ENCODE measurements at places on chromosomes 1 and 21.

- peak; percentile 76 for DNase-seq
Measured at GRCh38 chr1:178768423-178768822, 43.4 kb downstream of the RALGPS2 start.

DNA sequence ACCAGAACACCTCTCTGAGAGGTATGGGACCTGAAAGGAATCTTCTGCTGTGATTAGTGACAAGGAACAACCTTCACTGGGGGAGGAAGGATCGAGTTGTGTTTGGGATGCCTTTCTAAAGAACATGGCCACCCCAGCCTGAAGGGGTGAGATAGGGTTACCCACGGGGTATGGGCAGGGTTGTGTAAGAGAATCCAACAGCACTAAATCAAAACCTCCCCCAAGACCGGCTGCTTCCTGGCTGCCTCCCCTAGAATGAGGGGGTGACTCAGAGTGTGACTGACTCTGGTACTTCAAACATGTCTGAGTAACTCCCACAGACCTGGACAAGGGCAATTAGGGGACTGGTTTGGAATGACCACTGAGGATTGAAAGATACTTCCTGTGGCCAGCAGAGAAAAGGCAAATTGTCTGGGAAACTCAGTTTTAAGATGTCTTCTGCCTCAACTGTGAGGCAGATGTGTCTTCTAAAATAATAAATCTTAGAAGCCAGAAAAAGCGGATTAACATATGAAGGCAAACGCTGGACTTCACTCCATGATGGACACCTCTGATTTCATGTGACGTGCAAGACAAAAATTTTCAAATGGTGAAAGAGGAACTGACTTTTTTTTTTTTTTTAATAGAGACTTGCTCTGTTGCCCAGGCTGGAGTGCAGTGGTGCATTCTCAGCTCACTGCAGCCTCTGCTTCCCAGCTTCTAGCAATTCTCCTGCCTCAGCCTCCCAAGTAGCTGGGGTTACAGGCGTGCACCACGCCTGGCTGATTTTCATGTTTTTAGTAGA is 6.7 kb upstream of the PTPN14 start:
- no peak for DNase-seq

DNA sequence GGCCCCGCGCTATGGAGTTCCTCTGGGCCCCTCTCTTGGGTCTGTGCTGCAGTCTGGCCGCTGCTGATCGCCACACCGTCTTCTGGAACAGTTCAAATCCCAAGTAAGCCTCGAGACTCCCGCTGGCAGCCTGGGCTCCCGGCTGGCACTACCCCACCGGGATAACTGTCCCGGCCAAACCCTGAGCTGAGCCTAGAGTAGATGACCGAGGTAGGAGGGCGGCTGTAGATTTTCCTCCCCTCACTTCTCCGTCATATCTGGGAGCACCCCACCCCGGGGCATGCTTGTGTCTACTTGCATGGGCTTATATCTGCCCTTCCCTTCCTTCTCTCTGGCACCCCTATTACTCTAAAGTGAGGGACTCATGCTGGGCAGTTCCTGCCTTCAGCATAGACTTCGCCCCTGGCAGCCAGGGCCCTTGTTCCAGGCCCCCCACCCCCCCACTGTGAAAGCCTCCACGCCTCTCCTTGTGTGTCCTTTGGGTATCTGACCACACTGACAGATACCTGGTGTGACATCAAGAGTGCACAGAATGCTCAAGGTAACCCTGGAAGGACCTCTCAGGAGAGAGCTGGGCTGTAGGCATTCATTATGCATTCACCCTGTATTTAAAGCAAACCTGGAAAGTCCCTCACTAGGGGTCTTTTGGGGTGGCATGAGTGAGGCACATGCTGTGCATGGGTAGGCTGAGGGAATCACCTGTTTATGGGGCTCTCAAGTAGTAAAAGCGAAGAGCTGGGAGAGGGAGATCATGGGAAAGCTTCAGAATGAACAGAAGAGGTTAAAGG is 485 bp downstream of the EFNA1 start:
- no peak for DNase-seq

- DNase-seq = no peak
Measured at GRCh38 chr1:37068897-37069296, 34.6 kb upstream of the GRIK3 start.

- DNase-seq = no peak
Measured at GRCh38 chr1:7406641-7407543, 364.2 kb upstream of the VAMP3 start.

- DNase-seq = no peak
Measured at GRCh38 chr1:58824753-58825389, 41.0 kb upstream of the JUN start.

DNA sequence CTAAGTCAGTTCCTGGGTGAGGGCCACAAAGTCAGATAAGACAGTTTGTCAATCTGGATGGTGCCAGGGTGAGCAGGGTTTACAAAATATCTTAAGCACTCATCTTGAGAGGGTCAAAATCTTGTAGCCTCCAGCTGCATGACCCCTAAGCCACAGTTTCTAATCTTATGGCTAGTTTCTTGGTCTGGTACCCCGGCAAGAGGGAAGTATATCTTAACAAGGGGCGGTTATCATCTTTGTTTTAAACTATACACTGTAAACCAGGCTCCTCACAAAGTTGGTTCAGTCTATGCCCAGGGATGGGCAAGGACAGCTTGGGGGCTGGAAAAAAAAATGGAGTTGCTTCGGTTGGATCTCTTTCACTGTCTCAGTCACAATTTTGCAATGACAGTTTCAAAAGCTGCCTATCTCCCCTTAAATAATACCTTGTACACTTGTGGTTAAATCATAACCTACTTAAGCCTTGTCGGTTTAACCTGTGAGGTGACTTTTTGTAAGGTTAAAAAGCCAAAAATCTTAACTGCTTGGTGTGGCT is 7.8 kb upstream of the CD46 start:
- DNase-seq = peak; percentile 60

DNA sequence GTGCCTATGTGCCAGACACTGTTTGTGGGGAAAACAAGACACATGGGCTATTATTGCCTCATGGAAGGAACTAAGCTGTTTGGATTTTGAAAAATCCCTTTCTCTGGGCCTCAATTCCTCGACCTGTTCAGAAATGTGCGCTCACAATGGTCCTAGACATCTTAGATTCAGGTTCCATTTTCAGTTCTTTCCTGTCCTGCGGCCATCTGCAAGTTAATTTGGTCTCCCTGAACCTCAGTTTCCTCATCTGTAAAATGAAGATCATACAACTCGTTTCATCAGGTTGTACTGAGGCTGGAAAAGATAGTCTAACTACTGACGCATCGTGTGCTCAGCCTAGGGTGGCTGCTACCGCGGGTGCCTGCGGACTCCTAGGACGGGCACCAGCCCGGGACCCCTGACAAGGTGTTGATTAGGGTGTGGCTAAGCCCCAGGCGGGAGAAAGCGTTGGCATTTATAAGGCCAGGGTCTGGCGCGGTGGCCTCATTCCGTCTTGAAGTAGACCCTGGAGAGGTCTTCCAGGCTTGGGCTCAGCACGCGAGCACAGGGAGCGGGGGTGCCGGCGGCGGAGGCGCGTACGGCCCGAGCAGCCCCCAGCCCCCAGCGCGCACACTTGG is 493 bp upstream of the ELOA start:
- DNase-seq = no peak

- DNase-seq = no peak
Measured at GRCh38 chr21:27094184-27094948, 127.5 kb upstream of the ADAMTS5 start.

- no peak for DNase-seq
Measured at GRCh38 chr1:149848340-149849110, 50.8 kb upstream of the BOLA1 start.

- DNase-seq = no peak
Measured at GRCh38 chr1:207284209-207284897, 37.1 kb upstream of the CD55 start.

DNA sequence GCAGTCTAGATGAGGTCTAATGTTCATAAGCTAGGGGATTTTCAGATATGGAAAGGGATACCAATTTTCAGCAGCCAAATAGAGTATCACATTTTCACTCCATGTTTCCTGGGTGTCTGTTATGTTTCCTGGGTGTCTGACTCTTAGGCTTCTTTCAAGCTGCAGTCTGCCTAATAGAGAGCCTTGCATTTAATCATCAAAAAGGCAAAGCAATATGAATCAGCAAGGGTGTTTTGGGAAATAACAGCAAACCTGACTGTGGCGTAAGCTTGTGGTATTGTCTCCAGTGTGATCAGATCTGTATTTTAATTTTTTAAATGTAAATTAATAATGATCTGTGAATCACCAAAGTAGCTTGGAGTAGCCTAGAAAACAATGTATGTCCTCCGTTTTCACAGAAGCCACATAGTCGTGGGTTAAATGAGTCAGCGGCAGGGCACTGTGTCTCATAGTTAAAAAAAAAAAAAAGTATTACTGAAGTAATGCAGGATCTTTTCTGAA is 10.4 kb downstream of the LGALS8 start:
- peak; percentile 10 for DNase-seq

DNA sequence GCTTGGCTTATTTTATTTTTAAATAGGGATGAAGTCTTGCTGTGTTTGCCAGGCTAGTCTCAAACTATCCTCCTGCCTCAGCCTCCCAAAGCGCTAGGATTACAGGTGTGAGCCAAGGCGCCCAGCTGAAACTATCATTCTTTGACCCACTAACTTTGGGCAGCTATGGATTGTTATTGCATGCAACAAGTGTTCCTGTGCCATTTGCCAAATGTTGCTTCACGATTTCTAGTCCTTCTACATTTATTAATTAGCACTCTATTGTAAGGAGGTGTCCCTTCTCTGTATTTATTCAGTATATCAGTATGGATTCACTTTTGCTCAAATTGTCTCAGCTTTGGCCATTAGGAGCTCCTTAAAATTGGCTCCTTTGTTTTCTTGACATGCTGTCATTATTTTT is 36.4 kb downstream of the YTHDF2 start:
- DNase-seq = no peak

GRCh38 chr1:112957133-112957812 is 1.3 kb upstream of the SLC16A1 start:
- DNase-seq = peak; percentile 42

DNA sequence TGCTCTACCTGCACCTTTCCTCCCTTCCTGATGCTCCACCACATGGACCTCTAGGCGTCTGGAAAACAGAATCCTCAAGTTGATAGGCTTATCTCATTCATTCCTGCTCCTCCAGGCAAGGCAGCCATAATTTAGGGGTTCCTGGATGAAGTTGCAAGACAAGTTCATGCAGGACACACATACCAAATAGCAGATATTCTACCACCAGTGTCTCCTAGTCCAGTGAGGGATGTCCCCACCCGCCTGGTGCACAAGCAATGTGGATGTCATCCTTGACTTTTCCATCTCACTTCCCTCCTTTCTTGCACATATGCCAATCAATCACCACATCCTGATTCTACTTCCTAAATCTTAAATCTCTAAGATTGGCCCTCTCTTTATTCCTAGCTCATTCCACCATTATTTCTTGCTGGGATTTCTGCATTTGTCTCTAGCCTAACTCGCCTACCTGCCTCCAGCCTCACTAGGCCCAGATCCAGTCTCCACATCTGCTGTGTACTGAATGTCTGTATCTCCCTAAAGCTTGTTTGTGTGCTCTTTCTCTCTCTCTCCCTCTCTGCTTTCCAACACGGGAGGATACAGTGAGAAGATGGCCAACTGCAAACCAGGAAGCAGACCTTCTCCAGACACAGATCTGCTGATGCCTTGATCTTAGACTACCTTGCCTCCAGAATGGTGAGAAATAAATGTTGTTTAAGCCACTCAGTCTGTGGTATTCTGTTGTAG is 40.5 kb downstream of the CD34 start:
- no peak for DNase-seq

DNA sequence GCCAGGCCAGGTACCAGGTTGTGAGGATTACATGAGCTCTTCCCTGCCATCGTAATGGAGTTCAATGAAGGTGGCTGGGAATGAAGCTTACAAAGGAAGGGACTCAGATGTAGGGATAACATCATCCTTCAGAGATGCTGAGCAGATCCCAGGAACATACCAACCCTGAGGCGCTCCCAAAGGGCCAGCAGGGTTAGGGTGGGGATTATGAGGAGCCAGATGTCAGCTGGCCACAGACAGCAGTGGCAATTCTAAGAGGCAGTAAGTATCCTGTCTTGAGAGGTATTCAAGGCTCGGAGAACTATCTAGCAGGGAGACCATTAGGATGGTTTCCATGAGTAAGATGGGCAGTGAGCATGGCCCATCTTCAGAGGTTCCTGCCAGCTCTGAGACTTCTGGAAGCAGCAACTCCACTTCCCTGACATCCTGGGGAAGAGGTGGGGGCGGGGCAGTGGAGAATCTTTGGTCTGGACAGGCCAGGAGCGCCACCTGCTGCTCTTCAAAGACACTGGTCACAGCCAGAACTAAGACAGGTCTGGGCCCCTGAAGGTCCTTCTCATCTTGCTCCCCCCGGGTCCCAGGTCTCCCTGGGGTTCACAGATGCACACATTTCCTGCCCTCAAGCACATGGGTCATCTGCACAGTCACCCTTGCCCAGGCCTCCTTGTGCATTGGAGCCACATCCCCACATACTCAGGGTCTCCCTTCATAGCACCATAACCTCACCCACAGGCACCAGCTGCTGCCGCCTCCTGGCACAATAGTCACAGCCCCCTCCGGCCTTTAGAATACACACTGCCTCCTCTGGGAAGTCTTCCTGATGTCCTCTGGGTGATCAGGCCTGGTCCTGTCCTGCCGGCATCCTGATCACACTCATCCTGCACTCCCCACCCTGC is 2.7 kb upstream of the SDC3 start:
- peak; percentile 89 for DNase-seq

GRCh38 chr1:39655578-39656268 is 16.2 kb downstream of the NT5C1A start:
- DNase-seq = no peak

GRCh38 chr1:160206036-160206389 is 829 bp downstream of the PEA15 start:
- DNase-seq = peak; percentile 38

DNA sequence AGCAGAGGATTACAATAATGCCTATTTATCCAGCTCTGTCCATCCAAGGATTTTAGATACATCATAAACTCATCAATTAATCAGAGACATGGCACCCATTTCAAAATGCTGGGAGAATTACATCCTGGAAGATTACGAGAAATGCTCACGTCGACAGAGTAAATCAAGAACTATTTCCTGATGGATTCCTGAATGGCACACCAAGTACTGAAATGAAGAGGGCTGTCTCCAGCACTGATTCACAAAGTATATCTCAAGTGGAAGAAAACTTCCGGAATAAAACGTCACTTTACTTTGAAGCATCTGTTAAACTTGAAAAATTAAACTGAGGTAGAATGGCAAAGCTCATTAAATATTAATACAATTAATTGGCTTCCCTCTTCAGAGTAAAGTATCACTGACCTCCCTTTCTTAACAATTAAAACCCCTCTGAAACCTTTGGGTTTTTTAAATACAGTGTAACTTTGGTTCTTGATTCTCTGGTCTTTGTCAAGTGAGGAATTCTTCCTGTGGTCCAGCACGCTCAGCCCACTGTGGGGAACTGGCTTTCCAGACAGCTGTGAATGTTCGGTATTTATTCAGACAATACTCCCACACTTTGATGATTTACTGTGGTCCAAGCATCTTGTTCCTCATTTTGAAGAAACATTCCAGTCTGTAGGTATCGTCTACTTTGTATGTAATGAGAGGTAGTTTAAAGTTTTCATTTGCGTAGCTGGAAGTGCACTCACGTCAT is 288.0 kb downstream of the NFIA start:
- no peak for DNase-seq

Measured in erythroblast (primary cell).